Bronchial epithelial cell (primary cell): ENCODE measurements at places on chromosomes 7 and 10. TPM values are rescaled to one million over a fixed set of nuclear protein-coding genes. Genes with fewer than 3 reads are reported as not detected.
A peak's percentile ranks its signal among the peaks of the same experiment; 100 is the strongest.

GRCh38 chr7:120862987-120863590 lies 5.1 kb upstream of the TSPAN12 start:
- DNase-seq: peak; percentile 23

GRCh38 chr7:12090757-12091221 lies 120.3 kb upstream of the TMEM106B start:
- no peak for DNase-seq

DNA sequence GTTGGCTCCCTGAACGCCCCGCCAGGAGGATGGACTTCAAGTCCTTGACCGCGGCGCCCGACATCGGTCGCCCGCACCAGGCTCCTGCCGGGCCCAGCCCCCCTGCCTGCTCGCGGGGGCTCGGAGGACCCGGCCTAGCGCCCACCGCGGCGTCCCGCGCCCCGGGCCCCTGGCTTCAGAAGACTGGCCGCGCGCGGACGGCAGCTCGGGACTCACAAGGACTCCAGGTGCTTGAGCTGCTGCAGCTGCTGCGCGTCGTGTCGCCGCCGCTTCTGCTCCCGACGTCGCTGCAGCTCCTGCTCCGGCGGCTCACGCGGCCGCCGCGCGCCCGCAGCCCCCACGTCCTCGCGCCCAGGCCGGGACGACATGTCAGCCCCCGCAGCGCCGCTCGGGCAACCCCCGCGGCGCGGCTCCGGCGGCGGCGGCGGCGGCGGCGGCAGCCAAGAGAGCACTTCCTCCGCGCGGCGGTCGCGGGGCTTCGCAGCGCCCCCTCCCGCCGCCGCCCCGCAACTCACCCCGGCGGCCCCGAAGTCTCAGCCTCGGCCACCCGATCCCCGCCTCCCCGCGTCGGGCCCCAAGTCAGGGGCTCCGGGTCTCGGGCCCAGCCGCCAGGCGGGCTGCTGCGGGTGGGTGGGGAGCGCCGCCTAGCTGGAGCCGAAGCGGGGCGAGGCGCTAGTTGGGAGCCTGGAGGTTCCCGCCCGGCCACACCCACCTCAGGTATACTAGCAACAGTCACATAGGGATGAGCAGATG lies at the start of gene RP9:
TSS of gene RP9 (minus strand) at position 400 of the 753 bp plus-strand sequence. CDS start at position 368, 32 bp downstream.
- DNase-seq: peak; percentile 33

DNA sequence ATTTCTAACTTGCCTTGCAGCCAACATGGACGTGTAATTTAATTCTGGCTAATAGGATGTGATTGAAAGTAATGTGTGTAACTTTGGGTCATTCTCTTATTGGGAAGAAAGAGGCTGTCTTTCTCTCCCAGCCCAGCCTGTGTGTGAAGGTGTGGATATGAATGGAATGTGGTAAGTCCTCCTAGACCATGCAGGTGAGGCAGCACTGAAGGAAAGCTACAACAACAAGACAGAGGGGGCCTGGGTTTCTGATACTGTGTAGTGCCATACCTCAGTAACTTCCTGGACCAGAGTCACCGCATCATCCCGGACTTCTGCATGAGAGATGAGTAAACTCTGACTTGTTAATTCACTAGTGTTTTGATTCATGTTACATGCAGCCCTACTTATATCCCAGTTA lies 237.0 kb downstream of the EXOC4 start:
- no peak for DNase-seq

DNA sequence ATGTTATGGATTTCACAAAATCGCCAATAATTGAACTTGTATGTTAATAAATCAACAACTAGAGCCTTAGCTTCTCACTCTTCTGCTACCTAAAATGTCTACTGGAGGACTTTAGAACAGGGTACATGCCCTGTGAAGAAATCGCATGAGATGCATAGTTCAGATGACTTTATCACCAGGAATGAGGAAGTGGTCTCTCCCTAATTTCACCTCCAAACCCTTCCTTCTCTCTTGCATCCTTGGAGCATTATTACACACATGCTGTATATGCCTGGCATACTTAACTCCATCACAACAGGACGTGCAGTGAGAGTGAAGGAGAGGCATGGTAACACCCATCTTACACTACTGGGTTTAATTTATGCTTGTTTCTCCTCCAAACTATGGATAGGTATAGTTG lies 27.8 kb downstream of the RHEB start:
- peak; percentile 92 for DNase-seq

DNA sequence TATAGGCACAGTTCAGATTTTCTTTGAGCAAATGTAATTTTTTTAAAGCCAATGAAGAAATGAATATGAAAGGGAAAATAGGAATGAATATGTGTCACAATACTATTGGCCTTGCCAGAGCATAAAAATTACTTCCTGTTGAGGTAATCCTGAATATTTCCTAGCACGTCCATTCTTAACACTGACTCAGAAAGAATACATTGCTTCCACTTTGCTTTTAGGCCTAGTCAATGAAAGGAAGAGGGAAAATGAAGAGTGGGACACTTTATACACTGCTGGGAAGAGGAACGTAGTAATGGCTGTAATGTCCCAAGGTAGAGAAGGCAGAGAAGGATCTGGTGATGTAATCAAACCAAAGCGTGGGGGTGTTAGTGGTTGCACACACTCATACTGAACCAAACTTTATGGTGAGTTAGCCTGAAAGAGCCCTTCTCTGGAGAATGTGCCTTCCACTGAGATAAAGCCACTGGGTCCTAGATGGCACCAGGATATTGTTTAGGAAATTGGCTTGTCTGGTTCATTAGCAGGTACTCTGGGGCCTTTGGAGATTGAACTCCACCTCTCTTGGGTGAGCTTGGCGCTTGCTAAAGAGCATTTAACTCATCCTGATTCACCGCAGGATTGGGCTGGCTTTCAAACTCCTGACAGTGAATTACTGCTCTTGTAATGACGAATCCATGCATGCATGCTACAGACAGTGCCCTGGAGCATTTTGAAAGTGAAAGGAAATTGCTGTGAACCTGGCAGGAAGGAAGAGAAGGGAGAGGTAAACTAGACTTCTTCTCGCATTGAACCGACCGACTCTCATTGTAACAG lies 254.9 kb downstream of the KIAA1217 start:
- DNase-seq: peak; percentile 98

GRCh38 chr7:142669074-142669654 lies 80.1 kb upstream of the PRSS1 start:
- DNase-seq: peak; percentile 39

DNA sequence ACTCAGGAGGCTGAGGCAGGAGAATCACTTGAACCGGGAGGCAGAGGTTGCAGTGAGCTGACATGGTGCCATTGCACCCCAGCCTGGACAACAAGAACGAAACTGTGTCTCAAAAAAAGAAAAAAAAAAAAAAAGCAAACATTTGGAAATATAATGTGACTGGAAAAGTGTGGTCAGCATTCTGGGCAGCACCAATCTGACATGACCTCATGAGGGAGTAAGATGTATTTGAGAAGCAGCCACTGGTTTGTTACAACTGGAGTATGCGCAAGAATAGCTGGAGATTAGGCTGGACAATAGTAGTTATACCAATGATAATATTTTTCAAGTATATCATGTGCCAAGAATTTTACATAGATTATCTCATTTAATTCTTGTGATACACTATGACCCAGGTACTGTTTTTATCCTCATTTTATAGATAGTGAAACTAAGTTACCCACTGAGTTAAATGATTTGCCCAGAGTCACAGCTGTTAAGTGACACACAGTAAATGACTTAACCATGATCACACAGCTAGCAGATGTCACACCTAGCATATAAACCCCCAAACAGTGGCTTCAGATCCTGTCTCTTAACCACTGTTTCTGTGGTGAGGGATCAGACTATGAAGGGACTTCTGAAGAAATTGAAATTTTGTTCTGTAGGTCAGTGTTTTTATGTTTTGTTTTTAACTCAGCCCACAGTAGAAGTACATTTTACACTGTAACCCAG lies 11.1 kb downstream of the MCU start:
- no peak for DNase-seq

- no peak for DNase-seq
Observed at GRCh38 chr7:96499532-96499931, 177.6 kb upstream of the SLC25A13 start.

DNA sequence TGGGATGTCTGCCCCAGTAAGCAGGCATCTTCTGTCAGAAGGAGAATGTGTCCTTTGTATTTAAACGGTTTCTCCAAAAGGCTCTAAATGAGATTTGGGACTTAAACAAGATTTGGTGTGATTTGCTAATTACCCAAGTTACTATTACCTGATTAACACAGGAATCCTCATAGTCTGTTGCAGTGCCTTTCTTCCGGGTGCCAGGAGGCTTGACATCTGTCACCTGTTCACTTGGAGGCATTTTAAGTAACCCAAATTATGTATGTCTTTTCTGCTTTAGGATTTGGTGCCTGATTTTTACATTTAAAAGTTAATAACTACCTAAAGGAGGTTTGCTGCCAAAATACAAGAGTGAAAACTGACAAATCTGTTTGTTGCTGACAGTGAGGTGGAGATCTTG lies 587.9 kb upstream of the GALNT17 start:
- DNase-seq: no peak

DNA sequence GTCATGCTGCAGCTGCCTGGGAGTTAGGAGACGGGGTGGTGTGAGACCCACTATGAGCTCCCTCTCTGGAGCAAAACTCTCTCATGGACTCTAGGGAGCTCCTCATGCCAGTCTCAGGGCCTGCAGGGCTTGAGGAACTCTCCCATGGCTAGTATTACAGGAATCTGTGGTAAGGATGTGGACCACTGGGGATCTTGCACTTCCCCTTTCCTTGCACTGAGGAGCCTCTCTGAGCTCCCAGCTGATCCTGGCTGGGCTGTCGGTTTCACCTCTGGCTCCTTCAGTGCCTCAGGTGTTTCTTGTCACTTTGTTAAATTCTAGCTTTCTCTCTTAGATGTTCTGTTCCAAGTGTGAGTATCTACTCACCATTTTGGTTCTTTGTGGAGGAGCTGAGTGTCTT lies 71.6 kb upstream of the IMMP2L start:
- DNase-seq: no peak

MYH16 gene
- total RNA-seq: 0.26 and 0.53 TPM in 2 replicates

HECW1 gene
- under 0.01 TPM in 1 of 2 replicates, not detected in the other for total RNA-seq

DDC gene
- total RNA-seq: 0.26 TPM in 1 of 2 replicates, not detected in the other

ZNF503 gene
- total RNA-seq: 2.1 and 2.6 TPM in 2 replicates

FRG2B gene
- not detected in 2 replicates for total RNA-seq

LRRN3 gene
- total RNA-seq: not detected in 2 replicates

CRYGN gene
- total RNA-seq: not detected in 2 replicates
